H54 (cell line): ENCODE measurements at places on chromosomes 16 and 17.

DNA sequence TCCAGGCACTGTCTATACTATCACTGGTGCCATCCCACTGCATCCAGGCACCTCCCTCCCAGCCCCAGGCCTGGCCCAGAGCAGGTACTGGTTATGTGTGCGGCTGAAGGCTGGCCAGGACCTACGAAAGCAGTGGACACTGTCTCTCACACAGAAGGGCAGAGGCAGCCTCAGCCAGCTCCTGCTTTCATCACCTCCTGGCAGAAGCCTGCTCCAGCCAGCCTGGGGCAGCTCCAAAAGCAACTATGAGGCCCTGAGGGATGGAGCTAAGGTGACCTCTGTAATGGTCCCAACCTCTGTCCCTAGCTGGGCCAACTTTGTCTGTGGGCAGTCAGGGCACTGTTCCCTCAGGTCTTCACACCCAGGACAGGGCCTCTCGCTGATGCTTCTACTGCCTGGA lies 18.8 kb downstream of the HSD11B2 start:
- DNase-seq, result no peak

DNA sequence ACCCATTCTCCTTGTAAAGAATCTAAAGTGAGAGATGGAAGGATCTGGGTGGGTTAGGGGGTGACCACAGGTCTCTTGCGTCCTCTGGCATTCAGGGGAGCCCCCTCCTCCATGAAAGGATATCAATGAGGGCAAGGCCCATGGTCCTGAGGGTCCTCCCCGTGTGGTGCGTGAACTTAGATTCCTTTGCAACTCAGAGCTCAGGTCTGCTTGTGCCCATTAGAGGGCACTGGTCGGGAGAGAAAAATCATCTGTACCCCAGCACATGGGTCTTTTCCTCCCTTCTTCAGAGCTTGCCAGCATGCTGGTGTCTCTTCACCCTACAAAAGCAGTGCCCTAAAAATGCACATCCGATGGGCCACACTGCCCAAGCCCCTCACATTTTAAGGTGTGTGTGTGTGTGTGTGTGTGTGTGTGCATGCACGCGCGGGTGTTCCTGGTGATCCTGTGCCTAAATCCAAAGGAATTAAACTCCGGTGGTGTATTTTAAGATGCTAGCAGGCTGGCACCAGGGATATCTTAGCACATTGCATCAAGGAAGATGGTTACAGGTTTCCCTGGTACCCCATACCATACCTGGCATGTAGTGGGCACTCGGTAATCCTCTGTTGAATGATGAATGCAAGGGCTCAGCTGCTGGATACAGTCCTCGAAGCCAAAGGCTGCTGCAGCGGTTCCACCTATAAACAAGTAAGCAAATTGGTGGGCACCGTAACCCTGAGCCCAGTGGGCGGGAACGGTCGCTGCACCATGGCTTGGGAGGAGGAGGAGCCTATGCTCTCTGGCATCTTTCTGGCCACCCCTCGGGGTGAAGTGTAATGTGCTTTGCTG lies 4.7 kb downstream of the C1QTNF1 start:
- DNase-seq, result no peak

- no peak for DNase-seq
Observed at GRCh38 chr17:57401556-57402488, 145.5 kb downstream of the MSI2 start.

DNA sequence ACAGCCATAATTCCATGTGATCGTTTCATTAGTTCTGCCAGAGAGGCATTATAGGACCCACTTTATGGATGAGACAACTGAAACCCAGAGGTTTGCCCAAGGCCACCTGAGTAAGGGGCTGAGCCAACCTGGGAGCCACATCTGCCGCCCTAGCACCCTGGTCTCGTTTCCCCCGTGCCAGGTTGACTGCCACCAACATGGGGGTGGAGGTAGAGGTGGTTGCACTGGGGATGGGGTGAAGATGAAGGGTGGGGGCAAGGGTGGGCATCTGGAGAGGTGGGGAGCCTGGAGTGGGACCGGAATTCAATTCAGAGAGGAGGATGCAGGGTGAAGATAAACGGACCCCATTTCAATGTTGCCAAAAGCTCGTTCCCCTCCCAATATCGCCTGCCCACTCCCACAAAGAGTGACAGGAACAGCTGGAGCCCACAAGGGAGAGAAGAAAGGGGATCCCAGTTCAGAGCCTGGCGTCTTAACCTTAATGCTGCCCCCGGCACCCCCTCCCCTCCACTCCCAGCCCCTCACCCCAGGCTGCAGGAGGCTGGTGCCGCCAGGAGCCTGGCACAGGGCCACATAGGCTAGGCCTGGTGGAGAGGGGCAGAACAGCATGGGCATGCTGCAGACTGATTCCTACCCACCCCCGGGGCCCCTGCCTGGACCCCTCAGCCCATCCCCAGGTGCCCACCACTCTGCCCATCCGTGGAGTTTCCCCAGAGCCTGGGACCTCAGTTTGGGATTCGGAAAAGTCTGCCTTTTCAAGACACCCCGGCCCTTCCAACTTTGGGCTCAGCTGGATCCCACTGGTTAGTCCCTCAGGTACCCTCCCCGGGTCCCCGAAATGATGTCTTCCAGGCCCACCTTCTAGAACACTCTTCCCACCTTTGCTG lies 29.6 kb downstream of the NGFR start:
- DNase-seq, result no peak

DNA sequence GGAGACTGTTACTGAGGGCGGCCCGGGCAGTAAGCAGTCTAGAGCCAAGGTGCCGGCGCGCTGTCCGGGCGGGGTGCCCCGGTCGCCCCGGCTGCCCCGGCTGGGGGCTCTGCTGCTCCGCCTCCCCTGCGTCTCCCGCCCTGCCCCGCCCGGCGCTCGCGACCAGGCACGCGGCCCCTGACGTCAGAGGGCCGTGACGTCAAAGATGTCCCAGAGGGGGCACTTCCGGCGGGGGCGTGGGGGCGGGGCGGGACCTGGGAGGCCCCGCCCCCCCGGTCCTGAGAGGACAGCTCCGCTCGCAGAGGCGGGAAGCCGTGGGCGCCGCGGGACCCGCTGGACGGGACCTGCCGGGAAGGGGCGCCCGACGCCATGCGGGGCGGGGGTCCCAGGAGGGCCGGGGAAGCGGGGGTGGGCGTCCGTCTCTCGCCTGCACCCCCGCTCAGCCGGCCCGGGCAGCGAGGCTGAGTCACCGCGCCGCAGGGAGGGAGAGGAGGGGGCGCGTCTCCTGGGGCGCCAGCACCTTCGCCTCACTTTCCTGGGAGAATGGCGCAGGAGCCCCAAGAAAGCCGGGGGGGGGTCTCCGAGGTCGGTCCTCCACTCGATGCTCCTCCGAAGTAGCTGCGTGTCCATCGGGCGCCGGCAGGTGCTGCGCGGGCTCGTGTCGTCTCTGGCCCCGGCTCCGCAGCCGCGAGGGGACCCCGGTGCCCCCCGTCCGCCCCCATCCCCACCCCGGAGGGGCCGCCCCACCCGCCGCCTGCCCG lies 4.4 kb upstream of the HIC1 start:
- no peak for DNase-seq

DNA sequence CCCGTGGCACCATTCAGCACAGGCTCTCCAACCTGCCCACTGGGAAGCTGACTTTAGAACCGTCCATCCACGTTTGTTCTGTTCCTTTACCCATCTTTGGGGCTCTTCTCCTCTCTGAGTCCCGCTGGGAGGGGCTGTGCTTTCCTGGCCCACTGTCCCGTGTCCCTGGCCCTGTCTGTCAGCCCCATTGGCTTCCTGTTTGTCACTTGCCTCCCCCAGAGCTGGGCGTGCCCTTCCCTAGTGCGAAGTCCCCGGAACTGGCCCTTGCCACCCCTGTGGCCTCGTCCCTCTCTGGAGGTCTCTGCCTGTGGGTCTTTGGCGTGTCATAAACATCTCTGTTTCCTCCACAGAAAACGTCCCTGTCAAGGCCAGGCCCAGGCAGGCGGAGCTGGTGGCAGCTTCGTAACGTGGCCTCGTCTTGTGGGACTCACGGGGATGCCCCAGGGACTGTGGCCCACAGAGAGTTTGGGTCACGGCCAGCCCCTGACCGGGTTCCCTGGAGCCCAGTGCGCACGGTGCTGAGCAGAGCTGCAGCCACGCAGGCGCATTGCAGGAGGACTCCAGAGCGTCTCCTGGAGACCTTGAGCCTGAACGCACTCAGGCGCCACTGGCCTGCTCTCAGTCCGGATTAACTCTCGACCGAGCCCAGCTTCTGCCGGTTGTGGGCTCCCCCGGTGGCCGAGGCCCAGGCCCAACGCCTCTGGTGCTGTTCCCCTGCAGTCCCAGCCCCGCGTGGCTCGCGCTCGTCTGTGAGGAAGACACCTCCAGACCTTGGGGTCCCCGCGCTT lies 7.3 kb downstream of the CHMP6 start:
- DNase-seq, result no peak

DNA sequence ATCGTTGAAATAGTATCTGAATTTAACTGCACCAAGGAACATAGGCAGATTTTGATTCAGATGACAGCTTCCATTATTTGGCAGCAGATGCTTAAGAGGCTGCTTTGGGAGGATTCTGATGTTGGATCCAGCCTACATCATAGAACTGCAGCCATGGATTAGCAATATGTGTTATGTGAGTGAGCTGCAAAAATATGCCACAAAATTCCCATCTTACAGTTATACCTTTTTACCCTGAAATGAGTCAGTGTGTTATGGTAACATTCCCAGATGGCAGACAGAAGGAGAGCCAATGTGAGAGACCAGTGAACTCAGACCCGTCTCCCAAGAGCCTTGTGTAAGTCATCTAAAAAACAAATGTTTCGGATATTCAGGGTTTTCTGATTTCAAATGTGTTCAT lies 206.1 kb downstream of the CDH13 start:
- peak; percentile 7 for DNase-seq

DNA sequence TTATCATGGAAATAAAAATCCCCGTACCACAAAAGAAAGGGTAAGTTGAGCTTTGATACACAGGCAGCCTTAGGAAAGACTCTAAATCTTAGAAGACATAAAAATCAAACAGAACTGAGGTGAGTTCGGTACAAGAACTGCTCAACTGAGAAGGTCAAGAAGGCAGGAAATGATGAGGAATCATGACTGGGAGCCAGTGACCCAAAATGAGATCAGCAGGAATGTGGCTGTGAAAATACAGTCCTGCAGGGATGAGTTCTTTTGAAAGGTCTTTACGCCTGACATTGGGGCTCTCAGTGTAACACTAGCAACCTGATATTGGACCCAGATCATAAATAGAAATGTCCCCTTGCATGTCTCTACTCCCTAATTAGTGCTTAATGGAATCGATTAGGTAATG lies 56.3 kb upstream of the CDH11 start:
- DNase-seq, result no peak

DNA sequence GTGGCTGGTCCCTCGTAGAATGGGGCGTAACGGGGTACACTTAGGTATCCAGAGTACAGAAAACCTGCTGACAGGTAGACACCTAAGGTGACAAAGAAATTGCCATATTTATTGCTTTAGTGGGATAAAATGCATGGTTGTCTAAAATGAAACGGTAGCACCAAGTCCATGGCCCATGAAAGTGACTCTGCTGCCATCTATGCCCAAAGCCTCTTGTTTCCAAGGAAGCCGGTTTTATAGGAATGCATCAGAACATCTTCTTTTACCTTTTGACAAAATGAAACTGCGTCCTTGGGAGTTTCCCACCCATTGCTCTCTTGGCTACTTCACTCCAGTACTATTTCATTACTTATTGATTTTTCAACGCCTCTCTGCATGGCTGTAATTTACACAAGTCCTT lies 151.3 kb upstream of the ZFHX3 start:
- no peak for DNase-seq

DNA sequence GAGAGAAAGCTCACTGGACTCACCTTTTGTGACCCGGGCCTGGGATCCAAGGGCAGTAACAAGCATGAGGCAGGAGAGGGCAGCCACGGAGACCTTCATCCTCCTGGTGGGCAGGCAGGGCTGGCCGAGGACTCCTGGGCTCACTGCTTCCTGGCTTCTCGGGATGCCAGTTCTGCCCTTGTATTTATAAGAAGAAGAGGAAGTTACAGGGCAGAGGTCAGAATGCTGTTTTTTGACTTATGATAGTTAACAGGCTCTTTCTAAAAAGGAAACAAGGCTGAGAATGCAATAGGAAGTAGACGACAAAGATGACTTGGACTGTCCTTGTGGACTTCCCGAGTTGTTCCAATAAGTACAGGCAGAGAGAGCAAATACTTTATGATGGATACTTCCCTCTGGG lies at the start of gene CCL23:
Gene CCL23, minus strand, starts transcription at position 174 of the 400 bp plus-strand sequence. Its CDS starts 75 bp downstream, at position 99.
- DNase-seq, result no peak

DNA sequence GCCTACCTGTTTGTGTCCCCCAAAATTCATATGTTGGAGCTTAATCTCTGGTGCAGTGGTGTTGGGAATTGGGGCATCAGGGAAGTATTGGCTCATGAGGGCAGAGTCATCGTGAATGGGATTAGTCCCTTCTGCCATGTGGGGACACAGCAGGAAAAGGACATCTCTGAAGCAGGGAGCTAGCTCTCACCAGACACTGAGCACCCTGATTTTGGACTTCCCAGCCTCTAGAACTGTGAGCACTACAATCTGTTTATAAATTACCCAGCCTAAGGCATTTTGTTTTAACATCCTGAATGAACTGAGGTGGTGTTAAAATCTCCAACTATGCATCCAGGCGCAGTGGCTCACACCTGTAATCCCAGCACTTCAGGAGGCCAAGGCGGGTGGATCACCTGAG lies 206.0 kb downstream of the SEC14L1 start:
- no peak for DNase-seq

DNA sequence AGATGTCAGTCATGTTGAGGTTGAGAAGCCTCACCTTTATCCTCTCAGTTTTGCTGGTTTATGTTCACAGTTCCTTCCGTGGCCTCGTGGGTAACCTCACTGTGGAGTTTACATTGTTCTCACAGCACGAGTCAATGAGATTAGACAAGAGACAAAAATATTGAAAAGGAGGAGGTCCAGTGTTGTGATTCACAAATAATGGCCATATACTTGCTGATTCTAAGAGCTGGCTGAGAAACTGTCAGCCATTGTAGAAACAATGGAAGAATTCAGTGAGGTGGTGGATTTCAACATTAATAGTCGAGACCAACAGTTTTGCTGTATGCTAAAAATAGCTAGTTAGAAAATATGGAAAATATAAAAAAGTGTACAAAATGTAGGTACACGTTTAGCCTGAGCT lies 176.4 kb upstream of the WSCD1 start:
- no peak for DNase-seq

GRCh38 chr16:11084876-11085485 lies 140.6 kb downstream of the CLEC16A start:
- no peak for DNase-seq

DNA sequence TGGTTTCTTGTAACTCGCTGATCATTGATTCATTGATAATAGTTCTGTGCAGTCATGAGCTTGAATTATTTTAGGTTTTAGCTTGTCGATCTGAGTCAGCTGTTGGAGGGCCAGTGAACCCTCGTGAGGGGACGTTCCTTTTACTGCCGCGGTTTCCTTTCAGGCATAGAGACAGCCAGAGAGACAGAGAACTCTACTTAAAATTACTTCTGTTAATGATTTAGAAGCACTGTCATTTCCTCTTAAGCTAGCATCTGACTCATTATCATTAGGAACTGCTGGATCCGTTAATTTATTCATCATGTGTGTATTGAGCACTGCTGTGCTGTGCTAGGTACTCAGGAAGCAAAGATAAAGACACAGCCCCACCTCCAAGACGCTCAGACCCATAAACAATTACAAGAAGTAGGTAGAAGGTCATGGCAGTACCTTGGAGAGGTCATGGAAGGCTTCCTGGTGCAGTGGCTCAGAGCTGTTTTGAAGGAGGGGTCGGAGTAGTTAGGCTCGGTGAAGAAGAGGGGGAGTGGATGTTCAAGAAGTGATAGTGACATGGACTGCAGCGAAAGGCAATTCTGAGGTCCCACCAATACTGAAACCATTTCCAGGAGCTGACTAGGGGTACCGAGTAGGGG lies 3.3 kb downstream of the PGS1 start:
- no peak for DNase-seq
